SHP77 treated with DMSO at 0.1 percent for 48 hours (cell line): ENCODE measurements at places on chromosomes 3 and 15.

DNA sequence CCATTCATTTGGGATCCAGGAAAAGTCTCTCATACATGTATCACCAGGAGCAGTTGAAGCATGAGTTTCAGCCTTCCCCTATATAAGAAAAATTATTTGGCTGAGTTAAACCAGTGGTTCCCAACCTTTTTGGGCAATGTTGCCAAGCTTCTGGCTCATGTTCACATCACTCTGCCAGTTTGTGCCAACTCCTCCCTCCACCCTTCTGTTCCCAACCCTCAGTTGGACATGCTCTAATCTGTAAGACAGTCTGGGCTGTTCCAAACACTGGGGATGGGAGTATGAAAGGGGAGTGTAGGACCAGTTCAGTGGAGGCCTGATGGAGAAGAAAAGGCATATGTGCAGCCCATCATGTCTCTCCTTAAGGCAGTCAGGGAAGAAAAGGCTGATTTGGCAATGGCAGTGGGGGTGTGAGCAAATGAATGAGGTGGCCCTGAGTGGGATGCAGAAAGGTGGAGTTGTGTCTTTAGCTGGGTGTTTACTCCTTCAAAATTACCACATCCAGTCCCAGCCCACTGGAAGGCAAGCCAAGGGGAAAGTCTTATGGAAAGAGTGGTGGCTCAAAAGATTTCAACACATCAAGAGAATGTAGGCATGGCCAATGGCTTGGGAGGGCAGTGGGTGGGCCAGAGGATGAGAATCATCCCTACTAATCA lies 32.0 kb upstream of the PRICKLE2 start:
- no peak for DNase-seq

DNA sequence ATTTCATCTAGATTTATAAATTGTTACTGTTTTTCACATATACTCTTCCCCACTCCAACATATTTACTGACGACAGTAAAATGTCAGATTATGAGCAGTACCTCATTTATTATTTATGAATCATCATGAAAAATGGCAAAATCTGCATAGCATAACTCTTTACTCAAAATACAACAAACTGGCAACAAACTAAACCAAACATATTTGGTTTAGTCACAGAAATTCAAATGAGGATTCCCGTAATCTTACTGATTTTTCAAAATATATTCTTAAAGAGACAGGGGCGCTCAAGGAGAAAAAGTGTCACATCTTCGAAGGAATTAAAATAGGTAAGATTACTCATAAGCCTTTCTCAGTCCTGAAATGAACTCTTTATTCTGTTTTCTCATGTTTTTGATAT lies 3.0 kb upstream of the GPR87 start:
- DNase-seq = no peak

DNA sequence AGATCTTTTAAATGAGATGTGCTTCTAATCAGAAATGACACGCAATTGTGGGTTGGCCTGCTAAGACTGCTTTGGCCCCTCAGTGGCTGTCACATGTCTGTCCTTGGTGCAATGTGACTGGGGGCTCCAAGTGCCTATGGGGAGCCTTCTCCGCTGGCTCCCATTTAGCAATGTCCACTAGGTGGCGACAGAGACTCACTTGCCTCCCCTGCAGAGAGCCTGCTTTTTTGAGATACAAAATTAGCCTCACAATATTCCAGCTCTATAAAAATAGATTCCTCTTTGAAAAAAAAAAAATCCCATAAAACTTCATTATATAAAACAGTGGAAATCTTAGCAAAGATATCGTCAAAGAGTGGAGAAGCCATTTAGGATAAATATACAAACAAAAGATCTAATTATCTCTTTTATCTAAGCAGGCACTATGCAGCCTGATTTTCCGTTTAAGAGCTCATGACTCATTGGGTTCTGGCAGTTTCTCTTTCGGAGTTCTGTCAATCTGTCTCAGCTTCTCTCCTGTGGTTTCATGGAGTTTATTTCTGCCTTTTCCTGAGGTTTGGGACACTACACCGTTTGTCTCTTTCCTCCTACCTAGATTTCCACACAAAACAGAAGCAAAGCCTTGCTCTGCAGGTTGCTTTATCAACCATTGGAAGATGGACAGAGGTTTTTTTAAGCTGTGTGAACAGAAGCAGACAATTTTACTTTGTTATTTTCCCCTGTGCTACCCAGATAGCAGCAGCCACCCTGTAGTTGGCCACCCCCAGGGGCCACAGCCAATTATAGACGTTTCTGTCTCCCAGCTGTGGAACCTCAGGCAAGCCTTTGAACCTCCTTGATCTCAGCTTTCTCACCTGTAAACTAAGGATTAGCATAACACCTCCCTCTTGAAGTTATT lies 68.4 kb upstream of the TNFAIP8L3 start:
- DNase-seq = no peak

DNA sequence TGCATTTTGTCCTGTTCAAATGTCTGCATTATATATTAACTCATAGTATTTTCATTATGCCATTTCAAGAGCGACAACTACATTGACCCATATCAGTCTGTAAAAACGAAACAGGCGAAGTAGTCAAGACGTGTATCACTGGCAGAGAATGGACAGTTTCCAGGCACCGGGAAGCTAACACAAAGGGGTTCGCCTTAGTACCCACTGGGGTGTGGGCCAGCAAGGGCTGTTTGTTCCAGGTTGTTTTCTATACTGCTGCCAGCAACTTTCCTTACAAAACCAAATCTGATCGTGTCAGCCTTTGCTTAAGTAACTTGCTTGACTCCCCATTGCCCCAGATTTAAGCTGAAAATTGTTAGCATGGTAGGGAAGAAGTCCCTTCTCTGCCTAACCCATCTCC lies 87.1 kb downstream of the CGNL1 start:
- DNase-seq = no peak

DNA sequence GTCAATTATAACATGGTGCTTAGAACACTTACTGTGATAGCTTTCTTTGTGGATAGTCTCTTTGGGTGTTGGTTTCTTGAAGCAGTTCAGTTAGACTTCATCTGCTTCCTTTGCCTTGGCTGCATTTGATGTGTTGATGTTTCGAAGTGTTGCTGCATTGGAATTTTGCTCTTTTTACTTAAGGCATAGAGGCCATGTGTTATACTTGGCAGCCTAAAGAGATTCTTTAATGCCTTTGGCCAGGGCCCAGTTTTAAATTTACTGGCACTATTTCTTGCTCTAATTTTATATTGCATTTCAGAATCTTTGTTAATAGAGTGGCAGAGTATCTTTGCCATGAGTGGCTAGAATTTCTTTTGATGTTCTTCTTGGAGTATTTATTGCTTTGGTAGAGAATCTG lies 21.2 kb downstream of the NR1D2 start:
- no peak for DNase-seq
